Stimulated activated CD4-positive, alpha-beta T cell treated with anti-CD3 and anti-CD28 coated beads, Interleukin-2, amount 100 ng/mL, for 4 hours (primary cell): ENCODE measurements at places on chromosomes 5 and 9.

DNA sequence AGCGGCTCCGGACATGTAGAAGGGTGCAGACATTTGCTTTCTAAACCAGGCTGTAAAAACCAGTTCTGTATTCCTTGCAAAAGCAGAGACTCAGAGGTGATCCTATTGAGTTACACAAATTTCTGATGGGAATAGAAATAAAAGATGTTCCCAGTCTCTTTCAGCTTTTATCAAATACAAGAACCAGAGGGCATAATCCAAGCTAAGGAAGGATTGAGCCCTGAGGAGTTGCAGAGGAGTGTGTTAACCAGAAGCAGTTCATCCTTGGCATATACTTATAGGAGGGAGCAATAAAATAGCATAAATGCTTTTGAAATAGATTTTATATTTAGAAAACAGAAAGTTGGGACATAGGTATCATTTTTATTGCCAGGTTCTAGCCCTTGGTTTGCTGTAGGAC is 75.3 kb downstream of the KIF4B start:
- no peak for DNase-seq

DNA sequence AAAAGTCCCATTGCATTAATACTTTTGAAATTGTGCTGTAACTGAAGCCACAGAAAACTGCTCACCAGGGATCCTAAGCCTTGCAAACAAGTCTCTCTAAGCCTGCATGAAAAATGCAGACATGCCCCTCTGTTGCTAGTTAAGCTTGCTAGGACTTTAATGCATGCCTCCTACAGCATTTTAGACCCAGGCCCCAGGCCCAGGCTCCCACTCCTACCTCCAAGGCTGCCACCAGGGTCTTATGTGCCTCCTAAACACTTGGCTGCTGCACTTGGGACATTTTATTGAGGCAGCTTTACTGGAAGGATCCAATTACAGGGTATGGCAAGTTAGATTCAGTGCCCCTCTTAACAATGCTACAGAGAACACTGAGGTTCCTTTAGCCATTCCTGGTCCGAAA is 467.3 kb upstream of the CLINT1 start:
- no peak for DNase-seq

DNA sequence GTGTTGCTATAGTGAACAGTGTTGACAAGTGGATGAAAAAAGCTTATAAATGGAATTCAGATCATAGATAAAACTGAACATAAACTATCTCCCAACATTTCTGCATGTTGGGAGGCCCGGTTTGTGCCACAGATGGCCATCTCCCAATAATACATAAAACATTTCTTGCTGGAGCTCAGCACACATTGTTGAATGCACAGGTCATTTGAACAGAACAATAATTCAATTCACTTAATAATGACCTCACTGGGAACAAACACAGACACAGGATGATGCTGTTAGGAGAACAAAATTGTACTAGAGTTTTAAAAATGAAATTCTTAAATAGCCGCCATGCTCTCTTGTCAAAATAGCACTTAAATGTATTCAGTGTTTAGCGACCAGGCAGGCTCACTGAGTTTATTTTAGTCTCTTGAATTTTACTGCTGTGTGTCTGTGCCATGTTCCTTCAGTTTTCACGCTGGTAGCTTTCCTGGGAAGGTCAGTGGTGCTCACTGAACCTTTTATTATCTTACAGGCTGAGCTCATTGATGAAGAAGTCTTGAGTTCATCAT is 85.0 kb upstream of the SSBP2 start:
- no peak for DNase-seq

DNA sequence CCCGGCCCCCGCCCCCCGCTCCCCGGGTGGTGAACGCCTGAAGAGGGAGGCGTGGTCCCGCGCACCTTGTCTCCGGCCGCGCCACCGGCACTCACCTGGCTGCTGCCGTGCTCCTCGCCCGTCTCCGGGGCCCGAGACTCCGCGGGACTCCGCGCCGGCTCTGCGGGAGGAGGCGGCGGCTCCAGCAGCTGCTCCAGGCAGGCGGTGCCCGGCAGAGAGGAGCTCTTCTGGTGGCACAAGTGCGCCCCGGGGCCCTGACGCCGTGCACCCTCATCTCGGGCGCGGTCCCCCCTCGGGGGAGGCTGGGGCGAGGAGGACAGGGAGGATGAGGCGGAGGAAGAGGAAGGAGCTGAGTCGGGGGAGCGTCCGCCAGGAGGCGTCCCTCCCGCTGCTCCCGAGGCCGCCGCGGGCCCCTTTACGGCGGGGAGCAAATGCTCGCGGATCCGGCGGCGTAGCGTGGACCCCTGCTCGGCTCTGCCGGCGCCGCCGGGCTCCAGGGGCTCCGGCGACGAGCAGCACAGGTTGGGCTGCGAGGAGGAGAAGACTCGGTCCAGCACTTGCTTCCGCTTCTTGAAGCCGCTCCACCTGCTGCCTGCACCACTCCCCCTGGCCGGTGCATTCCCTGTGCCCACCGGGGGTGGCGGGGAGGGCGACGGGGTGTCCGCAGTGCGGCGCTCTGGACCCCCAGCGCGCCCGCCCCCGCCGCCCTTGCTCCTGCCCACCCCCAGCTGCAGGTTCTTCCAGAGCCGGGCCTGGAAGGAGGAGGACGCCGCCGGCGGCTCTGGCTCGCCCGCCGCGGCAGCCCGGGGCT is 928 bp downstream of the MCTP1 start:
- no peak for DNase-seq

DNA sequence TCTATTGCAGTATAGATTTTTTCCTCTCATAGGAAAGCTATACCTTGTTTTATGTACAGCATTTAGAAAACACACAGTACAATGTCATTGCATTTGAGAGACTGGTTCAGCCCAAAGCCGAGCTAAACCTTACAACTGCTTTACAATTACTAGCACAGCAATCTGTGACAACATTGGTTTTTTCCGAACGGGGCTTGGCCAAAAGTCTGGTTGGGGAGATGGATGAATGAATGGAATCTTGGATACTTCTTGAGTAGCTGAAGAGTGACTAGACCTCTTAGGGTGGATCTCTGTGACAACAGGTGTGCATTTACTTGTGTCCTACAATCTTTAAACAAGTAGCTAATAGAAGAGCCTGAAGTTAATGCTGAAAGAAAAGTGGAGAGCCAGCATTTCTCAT is 1.2 kb downstream of the SGCD start:
- DNase-seq, result no peak

DNA sequence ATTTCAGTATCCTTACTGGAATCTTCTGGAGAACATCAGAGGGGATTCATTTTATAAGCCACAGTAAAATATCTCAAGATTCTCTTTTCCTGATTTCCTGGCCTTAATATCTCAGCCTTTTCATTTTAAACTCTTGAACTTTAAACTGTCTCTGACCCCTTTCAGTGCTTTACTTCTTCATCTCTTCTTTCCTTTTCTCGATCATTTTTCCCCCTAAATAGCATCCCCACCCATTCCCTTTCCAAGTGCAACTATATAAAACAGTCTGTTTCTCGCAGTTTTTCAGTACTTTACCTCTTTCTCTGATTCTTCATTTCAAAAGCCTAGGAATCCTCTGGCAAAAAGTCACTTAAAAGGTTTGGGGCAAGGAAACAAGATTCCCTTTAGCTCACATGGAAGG is 80.5 kb downstream of the PALM2AKAP2 start:
- no peak for DNase-seq

DNA sequence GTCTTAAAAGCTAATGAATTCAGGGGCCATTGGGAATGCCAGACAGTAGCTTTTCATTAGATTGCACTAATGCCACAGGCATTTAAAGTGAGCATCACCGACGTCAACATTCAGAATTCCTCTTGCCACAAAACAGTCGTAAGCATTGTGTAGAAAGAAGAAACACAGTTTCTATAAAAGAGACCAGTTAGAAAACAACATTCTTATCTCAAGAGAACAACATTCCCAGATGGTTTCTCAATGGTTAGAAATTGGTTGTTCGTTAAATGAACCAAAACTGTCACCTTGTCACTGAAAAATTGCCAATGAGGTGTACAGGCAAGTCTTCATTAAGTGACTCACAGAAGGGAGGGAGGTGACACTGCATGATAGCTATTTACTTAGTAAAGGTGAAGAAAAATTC is 401.6 kb upstream of the PRR16 start:
- no peak for DNase-seq

DNA sequence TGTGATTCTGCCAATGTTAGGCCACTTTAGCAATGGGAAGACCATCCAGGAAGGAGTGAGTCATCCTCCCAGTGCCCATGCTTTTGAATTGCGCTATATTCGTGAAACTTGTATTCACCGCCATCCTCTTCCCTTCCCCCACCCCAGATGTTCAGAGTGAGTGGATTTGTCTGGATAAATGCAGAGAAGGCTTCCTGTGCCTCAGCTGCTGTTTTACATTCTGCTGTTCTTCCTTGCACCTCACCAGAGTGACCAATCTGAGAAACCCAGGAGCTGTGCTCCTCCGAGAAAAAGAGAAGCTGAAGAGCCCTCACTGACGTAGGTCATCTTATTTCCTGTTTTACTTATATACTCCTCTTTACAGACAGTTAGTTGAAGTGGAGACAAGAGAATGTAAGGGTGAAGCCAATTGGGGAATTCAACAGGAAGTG is 24.6 kb upstream of the SVEP1 start:
- no peak for DNase-seq

- DNase-seq, result no peak
Observed at GRCh38 chr9:135797507-135798262, 95.7 kb downstream of the KCNT1 start.

DNA sequence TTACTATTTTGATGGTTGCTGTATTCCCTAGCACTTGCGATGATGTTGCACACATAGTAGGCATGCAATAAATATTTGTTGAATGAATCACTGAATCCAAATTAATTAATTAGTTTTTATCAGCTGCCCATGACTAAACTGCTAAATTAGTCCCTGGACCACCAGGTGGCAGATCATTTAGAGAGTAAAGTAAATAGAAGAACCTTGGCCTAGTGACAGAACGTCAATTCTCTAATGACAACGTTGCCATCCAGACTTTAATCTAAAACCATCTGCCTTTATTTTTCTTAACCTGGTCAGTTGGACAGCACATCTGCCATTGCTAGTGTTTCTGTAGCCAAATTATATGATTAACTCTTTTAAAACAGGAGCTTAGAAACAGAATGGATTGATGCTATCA is 457.5 kb downstream of the KIF4B start:
- no peak for DNase-seq

DNA sequence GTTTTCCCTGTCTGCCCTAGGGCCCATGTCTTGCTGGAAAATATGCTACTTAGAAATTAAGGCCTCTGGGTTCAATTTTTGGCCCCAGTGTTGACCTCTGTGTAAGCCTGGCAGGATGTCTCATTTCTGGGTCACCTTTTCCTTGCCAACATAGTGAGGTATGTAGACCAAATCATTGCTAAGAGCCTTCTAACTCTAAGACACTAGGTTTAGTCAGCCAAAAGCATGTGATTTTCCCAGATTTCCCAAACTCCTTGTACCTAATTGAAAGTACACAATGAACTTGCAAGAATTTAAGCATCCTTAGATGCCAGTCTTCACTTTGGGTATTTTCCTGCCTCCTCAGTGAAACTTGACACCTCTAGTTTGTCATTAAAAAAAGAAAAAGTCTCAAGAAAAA is 77.0 kb downstream of the GALNT10 start:
- no peak for DNase-seq

DNA sequence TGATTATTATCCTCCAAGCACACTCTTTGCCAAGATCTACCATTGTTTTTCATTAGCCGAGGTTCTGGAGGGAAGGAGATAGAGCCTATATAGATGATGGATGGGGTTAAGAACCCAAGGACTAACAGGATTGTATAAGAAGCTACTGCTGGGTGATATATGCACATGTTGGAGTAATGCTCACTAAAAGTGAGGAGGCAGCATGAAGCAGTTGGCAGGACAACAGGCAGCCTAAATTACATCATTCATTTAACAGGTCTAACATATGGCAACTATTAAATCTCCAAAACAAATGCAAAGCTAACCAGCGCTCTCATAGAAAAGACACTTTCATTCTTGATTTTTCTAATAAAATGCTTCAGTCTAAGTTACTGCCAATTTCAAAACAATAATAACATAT is 293.2 kb downstream of the EPB41L4A start:
- no peak for DNase-seq

DNA sequence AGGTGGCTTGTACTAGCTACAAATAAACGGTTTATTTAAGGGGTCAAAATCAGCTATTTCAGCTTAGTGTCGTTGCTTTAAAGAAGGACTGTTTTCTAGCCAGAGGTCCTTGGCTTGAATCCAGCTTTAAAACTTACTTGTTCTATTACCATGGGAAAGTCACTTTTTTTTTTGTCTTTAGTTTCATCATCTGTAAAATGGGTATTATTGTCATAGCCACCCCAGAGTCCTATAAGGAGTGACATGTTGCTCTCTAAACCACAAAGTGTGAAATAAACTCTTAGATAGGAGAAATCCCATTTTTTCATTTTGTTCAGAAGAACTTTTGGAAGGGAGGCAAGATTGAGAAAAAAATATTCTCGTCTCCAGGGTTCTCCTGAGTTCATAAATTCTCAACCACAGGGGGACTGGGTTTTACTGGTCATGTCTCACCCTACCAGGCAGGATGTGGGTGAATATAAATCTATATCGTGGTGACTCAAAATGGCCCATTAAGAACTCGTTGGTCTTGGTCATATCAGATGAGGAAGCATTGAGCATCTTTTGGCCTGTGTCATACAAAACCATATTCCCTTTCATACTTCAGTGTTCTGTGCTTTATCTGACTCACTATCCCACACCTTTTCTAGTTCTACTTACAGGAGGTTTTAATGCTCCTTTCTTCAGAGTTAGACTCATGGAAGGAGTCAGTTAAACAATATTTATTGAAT is 202.7 kb upstream of the NR3C1 start:
- no peak for DNase-seq

DNA sequence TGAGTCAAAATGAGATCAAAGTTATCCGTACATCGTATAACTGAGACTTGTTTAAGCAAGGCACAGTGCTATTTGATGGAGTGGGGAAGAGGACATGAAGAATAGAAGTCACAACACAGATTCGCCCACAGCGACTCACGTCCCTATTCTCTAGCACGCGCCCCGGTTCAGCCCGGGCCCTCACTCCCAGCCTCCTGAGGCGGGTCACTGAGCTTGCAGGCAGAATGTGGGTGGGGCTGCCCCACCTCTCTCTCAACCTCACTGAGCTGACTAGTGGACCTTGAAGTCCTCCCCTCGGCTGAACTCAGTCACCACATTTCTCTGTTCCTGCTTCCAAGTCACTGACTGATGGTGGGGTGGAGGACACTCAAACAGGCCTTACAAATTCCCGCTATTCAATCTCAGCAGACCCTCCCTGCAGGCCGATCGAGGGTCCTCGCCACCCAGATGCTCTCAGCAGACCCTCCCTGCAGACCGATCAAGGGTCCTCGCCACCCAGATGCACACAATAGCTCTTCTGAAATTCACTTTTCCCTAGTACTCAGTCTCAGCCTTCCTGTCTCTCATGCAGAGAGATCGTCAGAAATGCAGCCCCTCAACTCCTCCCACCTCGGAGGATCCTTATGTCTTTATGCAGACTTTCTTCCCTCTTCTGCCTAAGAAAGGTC is 12.9 kb downstream of the GLDC start:
- DNase-seq, result no peak
